ENCODE measurements at places on chromosomes 11 and 22. TPM values are rescaled to one million over a fixed set of nuclear protein-coding genes. Genes with fewer than 3 reads are reported as not detected.
A peak's percentile ranks its signal among the peaks of the same experiment; 100 is the strongest.

DNA sequence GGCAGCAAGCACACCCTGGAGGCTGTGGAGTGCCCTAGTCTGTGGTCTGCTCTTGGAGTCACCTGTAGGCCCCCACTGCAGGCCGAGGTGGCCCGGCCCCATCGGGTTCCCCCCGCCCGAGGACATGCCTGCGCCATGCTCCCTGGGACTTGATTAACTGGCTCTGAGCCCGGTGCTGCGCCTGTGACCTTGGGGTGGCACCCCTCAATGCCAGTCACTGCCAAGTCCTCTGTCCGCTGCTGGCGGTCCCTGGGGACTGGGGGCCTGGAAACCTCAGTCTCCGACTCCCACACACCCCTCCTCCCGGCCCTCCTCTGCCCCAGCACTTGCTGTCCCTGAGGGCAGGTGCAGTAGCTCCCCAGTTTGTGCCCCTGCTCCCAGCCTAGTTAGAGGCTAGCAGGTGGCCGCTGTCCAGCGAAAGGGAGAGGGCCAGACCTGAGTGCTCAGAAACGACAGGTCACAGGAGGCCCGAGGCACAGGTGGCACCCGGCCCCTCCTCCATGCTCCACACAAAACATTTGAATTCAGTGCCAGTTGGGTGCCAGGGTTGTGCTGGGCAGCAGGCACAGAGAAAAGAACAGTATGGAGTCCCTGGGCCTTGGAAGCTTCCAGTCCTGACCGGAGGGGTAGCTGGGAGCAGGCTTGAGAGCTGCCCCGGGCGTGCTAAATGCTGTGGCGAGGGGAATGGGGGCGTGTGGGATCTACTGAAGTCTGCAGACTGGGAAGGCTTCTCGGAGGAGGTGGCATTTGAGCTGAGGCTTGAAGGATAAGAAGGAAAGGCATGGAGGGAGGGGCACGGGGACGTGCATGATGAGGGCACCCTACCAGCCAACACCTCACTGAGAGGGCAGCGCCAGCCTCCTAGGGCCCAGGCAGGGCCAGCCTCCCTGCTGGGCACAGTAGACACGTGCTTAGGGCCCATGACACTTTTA is 16.4 kb upstream of the FLRT1 start:
- no peak for DNase-seq

The WDR74 gene
- 48.4 TPM for total RNA-seq

GRCh38 chr11:86743223-86744118 is 56.9 kb upstream of the PRSS23 start:
- peak; percentile 34 for DNase-seq

The KCNC1 gene
- not detected for total RNA-seq

The SLC15A3 gene
- total RNA-seq = 0.28 TPM

DNA sequence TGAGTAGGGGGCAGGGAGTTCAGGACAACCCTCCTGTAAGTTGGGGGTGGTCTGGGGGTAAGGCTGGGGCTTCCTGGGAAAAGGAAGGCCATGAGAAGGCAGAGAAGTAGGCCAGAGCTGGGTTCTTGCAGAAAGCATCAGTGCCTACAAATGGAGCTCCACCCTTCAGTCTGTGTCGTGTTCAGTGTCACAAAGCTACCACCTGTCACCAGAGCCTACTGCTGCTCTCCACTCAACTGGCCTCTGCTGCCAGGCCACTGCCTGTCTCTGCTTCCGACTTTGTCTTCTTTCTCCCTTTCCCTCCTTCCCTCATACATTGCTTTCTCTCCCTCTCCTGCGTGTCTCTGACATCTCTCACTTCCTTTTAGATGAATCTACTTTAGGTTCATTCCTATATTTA is 3.4 kb upstream of the WBP2NL start:
- no peak for DNase-seq

The HBB gene
- not detected for total RNA-seq

GRCh38 chr11:80993536-80993935 is 1552.7 kb upstream of the TENM4 start:
- DNase-seq = no peak

DNA sequence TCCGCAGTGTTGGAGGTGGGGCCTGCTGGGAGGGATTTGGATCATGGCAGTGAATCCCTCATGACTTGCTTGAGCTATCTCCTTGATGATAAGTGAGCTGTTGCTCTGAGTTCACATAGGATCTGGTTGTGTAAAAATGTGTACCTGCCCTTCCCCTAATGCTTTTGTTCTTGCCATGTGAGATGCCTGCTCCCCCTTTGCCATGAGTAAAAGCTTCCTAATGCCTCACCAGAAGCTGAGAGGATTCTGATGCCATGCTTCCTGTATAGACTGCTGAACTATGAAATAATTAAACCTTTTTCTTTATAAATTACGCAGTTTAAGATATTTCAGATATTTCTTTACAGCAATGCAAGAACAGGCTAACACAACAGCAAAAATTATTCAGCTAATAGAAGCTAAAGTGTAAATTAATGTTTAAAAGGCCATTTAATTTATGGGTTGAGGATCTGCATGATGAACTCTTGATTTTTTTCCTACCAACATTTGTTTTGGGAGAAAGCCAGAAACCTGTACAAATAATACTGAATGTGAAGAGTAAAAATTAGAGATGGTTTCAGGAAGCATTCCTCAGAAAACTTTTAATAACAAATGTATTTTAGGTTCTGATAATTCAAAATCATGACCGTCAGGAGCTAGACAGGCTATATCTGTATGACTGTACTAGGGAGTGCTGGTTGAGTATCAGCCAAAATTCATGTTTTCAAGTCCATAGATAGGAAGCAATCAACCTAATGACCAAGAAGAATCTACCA is 177.5 kb upstream of the GRIA4 start:
- no peak for DNase-seq

The DERL3 gene
- 7.8 TPM for total RNA-seq

The TMEM25 gene
- 6.4 TPM for total RNA-seq

GRCh38 chr22:23180301-23180892 is at the start of gene BCR:
Gene BCR, plus strand, starts transcription at chr22:23180509. Its CDS starts 452 bp downstream, at chr22:23180961.
- DNase-seq = peak; percentile 70

The TMPRSS4 gene
- not detected for total RNA-seq

The GALR3 gene
- total RNA-seq = not detected

DNA sequence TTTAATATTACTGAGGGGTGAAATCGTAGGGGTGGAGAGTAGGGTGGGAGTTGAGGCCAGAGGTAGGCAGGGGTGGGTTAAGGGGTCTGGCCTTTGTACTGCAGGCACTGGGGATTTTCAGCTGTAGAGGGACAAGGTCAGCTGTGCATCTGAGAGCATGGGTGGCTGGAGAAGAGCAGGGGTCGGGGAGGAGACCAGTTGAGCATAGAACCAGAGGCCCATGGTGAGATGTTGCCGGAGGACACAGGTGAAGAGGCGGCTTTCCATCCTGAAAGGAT is 12.1 kb upstream of the CELSR1 start:
- DNase-seq = no peak

DNA sequence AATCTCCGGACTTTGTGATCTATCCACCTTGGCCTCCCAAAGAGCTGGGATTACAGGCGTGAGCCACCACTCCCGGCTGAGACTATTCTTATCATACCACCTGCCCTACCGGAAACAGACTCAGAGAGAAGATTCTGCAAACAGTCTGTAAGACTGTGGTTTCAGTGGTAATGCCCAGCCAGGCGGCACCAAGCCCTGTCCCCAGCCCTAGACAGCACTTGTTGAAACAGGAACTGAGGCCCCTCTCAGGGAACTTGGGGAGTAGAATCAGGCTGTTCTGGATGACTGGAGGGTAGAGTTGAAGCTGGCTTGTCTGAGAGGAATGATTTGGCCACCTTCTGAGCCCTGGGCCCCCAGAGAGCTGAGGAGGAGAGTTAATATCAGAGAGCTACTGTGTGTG is 1.3 kb upstream of the INSC start:
- DNase-seq = peak; percentile 28

- peak; percentile 8 for DNase-seq
Measured at GRCh38 chr11:1326435-1327063, 17.1 kb upstream of the TOLLIP start.

- no peak for DNase-seq
Measured at GRCh38 chr11:22192642-22193347, at the start of gene ANO5. Gene ANO5, plus strand, starts transcription at chr11:22193085. Its CDS starts 408 bp downstream, at chr11:22193493.

DNA sequence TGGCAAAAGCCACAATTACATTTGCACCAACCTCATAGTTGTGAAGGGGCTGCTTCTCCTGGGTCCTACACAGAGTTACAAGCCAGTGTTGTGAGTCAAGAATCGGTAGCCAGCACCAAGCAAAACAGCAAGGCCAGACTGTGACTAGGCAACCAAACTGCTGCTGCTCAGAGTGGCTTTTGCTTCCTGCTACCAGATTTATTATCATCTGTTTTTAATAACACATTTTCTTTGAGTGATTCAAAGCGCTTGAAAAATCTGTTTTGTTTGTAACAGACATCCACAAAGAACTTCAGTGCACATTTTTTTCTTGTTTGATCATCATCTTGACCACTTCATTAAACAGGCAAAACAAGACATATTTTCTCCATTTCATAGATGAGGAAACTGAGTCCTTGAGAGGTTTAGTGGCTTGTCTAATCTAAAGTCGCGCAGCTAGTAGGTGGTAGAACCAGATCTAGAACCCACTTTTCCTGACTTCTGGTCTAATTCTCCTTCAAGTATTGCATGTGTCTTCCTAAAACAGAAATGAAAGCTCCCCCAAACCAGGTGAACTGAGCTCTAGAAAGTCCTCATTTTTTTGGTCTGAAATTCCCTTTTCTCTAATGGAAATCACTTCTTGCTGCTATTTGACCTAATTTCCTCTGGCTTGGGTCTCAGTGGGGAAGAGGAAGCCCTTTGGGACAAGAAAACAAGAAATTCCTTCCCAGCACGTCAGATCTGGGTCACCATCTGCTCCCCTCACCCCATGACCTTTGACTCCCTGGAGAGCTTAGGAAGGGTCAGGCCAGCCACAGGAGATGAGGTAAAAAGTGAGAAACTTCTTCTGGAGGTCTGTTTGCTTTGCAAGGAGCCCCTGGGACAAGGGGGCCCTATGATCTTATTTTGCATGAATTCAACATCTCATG is 39.9 kb downstream of the CWC15 start:
- DNase-seq = no peak

All from activated CD4-positive, alpha-beta memory T cell treated with anti-CD3 and anti-CD28 coated beads, Interleukin-2, amount 10 ng/mL, durations not matched to agents 7 days and 5 days (primary cell).